GOT3 (cell line): ENCODE measurements at places on chromosomes 11 and 22.

GRCh38 chr22:27075028-27075678 lies 417.8 kb downstream of the MIAT start:
- DNase-seq = no peak

- no peak for DNase-seq
These were observed 56.3 kb upstream of the PDE3B start for GRCh38 chr11:14587258-14587657.

GRCh38 chr11:120352405-120352804 lies 16.2 kb downstream of the ARHGEF12 start:
- DNase-seq = no peak

DNA sequence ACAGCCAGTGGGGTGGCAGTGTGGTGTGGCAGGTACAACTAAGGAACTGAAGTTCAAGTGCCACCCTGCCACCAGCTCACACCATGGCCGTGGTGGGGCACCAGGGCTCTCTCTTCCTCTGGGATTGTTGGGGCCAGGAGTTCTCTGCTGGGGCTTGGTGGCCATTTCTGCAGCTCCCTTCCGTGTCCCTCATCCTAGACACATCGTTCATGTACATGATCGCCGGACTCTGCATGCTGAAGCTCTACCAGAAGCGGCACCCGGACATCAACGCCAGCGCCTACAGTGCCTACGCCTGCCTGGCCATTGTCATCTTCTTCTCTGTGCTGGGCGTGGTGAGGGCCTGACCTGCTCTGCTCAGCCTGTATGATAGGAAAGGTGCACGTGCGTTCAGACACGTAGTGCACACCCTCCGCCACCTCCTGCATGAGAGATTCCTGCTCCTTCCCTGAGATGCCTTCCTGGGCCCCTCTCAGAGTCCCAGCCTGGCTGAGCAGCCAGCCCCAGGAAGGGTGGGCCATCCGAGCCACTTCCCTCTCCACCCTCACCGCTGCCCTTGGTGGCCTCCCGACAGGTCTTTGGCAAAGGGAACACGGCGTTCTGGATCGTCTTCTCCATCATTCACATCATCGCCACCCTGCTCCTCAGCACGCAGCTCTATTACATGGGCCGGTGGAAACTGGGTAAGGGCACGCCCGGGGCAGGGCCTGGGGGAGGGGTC lies 7.3 kb upstream of the TAGLN start:
- DNase-seq = no peak

GRCh38 chr11:105834461-105834860 lies 187.6 kb downstream of the MSANTD4 start:
- DNase-seq = no peak

GRCh38 chr11:134228625-134229024 lies 4.2 kb downstream of the VPS26B start:
- DNase-seq = no peak

GRCh38 chr11:131580476-131580875 lies 210.1 kb downstream of the NTM start:
- no peak for DNase-seq

DNA sequence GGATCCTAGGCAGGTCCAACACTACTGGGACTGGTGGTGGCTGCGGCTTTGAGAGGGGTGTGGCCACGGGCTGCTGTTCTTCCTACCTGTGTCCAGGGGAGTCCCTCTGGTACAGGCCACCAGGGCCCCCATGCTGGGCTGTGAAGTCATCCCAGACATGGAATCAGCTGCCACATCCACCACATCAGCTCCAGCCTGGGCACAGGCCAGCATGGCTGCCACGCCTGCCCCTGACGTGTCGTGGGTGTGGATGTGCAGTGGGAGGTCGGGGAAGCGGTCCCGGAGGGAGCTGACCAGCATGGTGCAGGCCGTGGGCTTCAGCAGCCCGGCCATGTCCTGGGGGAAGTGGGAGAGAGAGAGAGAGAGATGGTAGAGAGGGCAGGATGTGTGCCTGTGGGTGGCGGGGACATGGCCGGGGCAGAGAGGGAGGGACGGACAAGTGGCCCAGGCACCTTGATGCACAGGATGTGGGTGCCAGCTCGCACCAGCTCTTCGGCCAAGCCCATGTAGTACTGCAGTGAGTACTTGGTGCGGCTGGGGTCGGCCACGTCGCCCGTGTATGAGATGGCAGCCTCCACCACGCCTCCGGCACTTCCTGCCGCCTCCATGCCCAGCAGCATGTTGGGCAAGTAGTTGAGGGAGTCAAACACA lies 6.2 kb upstream of the LRFN4 start:
- no peak for DNase-seq

GRCh38 chr11:67267188-67268080 lies 1.2 kb downstream of the GRK2 start:
- no peak for DNase-seq

DNA sequence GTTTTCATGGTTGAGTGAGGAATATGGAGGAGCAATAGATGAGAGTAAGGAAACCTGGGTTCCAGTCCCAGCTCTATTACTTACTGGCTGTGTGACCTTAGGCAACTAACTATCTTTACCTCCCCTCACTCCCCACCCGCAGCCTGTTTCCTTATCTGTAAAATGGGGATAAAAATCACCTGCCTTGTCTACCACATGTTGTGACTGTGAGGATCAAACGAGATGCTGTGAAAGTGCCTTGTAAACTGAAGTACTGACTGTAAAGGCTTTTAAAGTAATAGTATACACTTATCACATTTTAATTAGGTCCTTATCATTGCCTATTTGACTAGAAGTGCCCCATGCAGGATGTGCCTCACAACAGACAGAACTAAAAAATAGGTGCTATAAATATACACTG lies 18.9 kb upstream of the PPP2R1B start:
- no peak for DNase-seq

- no peak for DNase-seq
These were observed 54.0 kb upstream of the PRDM11 start for GRCh38 chr11:45092404-45092785.

GRCh38 chr11:119483341-119483880 lies 60.4 kb upstream of the THY1 start:
- DNase-seq = no peak

DNA sequence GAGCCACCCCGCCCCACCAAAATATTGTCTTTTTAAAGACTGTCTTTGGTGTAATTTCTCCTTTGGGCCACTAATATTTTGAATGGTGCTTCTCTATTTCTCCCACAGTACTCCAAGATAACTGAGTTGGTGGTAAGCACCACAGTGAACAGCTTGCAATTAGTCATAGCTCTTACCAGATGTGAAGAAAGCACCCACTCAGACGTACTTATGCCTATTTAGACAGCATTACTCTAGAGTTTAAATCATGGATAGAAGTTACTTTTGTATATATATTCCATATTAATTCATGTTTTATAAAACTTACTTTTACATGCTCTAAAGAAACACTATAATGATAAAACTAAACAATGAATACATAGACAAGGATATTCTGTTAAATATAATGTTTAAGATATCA lies 12.7 kb downstream of the ANO3 start:
- DNase-seq = no peak

DNA sequence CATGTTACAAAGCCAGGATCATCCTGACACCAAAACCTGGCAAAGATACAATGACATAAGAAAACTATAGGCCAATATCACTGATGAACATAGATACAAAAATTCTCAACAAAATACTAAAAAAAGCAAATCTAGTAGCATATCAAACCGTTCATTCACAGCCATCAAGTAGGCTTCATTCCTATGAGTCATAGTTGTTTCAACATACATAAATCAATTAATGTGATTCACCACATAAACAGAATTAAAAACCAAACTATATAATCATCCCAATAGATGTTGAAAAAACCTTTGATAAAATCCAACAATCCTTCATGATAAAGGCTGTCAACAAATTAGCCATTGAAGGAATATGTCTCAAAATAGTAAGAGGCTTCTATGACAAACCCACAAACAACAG lies 1007.2 kb upstream of the RAG2 start:
- no peak for DNase-seq

GRCh38 chr22:38317995-38318715 lies 922 bp upstream of the CSNK1E start:
- peak; percentile 13 for DNase-seq

DNA sequence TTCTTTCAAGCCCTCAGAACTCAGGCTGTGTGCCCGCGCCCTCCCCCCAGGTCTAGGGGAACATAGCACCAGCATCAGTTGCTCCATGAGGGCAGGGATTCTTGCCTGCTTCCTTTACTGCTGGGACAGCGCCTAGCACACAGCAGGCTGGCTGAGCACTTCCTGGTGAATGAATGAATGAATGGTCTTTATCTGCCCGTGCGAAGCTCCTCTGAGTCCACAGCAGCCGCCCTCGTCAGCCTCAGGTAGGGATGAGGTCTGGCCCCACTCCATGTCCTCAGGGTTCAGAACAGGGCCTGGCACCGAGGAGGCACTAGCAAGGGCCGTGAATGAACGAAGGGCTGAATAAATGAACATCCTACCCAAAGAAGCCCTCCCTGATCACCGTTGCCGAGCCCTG lies 27.3 kb downstream of the ARRB1 start:
- no peak for DNase-seq

DNA sequence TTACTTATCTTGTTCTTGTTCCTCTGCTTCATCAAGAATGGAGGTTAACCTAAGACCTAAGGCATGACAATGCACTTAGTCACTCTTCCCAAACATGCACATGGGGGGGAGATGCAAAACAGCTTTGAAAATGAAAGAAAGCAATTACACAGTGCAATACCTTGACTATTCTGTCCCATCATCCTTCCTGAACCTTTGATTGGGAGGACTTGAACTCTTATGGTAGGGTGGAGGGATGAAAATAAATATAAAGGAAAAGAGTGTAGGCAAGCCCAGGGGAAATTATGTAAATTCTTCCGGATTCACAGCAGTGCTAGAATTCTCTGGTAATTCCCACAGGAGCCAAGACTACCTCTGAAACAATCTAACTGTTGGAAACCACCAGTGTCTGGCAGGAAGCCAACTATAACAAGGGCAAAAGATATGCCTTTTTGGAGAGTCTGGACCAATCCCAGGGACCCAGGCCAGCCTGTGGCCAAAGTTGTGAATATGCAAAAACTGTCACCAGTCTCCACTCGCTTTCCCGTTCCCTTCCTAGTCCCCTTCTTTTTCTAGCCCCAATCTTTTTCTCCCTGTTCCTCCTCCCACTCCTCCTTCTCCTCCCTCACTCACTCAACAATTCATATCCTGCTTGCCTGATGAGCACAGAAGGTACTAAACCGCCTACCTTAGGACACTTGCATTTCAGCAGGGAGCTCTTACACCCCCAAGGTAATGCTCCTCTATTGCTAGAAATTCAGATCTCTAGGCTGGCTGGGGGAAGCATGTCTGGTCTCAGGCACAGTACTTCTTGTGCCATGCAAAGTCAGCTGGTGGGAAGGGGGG lies 2.5 kb upstream of the RCN1 start:
- DNase-seq = peak; percentile 37

- no peak for DNase-seq
These were observed 13.6 kb upstream of the RANBP1 start for GRCh38 chr22:20102203-20102780.

- no peak for DNase-seq
These were observed 887.5 kb downstream of the NTM start for GRCh38 chr11:132257871-132258270.

DNA sequence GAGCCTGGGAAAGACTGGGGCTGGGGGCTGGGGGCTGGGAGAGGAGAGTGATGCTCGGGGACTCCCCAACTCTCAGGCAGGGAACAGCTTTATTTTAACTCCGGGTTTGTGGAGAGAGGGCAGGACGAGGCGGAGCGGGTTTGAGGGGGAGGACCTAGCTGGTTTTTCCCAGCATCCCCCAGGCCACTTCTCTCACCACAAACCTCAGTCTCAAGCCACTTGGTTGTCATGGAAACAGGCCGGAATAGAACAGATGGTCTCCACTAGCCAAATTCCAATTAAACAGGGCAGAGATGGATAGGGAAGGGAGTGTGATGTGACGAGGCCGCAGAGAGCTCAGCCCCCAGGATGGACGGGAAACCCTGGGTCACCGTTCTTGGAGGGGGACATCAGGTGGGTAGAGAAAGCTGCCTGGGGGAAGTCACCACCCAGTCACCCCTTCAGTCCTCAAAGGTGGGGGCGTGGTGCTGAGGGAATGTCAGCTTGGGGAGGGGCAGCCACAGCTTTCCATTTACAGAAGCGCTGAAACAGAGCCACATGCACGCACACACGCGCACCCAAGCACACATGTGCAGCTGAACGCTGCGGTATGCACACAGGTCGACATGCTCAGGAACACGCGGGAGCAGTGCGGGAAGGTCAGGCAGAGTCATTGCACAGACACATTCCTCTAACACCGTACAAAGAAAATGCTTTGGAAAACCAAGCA lies 19.2 kb downstream of the NECTIN1 start:
- no peak for DNase-seq

DNA sequence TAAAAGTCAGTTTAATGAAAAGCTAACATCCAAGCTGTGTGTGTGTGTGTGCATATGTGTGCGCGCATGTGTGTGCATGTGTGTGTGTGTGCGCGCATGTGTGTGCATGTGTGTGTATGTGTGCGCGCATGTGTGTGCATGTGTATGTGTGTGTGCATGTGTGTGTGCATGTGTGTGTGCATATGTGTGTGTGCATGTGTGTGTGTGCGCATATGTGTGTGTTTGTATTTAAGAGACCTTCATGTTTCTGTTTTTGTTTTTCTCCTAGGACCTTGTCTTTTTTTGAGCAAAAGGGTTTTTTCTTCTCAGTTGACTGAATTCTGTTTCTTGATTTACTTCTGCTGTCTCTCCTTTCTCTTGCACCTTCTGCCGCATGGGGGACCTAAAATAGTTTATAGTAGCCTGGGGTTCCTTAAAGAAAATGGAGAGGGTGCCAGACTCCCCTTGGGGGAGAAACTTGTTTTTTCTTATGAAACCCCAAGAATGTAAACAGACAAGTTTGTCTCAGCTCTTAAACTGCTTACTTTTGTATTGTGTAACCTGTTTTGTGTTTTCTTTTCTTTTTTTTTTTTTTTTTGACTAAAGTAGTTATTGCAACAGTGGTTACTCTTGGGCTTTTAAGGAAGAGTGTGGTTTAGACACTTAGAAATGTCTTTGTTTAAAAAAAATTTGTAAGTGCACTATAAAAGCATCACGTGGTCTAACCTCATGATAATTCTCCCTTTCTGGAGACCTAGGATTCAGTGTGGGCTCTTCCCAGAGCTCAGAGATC lies 53.0 kb downstream of the OSBPL5 start:
- no peak for DNase-seq

DNA sequence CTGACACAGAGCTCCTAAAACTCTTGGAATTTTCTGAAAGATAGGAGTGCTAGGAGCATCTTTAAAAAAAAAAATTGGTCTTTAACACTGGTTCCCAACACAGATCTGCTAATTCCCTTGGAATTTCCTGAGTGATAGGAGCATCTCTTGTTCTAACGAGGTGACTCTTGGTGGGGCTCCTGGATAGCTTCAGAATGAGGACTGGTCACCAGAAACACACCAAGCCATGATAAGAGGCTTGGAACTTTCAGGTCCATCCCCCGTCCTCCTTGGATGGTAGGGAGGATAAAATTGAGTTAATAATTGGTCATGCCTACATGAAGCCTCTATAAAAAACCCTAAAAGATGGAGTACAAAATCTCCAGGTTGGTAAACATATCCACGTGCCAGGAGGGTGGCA lies 64.5 kb upstream of the LDLRAD3 start:
- no peak for DNase-seq

DNA sequence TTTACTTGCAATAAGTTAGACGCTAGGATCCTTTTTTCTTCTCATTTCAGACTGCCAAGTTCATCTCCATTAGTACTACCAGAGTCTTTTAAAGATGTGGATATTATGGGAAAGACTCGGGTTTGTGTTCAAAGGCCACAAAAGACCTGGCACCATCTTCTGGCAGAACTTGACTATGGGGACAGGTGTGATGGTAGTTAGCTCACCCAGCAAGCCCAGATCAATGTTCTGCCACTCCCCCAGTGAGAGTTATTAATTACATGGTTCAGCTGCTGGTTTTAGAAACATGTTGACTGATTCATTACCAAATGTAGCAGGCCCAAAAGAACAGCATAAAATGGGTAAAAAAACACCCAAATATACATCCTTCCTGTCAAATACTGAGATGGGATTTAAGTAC lies 333.5 kb upstream of the PITPNB start:
- DNase-seq = no peak
